ENCODE measurements at places on chromosomes 1 and 21.
A peak's percentile ranks its signal among the peaks of the same experiment; 100 is the strongest.

GRCh38 chr1:113493533-113493932, 103.2 kb downstream of the MAGI3 start:
- no peak for DNase-seq

GRCh38 chr21:33650230-33650629, 7.9 kb downstream of the ITSN1 start:
- no peak for DNase-seq

- no peak for DNase-seq
These were observed 856 bp upstream of the GREM2 start for GRCh38 chr1:240612811-240613210.

DNA sequence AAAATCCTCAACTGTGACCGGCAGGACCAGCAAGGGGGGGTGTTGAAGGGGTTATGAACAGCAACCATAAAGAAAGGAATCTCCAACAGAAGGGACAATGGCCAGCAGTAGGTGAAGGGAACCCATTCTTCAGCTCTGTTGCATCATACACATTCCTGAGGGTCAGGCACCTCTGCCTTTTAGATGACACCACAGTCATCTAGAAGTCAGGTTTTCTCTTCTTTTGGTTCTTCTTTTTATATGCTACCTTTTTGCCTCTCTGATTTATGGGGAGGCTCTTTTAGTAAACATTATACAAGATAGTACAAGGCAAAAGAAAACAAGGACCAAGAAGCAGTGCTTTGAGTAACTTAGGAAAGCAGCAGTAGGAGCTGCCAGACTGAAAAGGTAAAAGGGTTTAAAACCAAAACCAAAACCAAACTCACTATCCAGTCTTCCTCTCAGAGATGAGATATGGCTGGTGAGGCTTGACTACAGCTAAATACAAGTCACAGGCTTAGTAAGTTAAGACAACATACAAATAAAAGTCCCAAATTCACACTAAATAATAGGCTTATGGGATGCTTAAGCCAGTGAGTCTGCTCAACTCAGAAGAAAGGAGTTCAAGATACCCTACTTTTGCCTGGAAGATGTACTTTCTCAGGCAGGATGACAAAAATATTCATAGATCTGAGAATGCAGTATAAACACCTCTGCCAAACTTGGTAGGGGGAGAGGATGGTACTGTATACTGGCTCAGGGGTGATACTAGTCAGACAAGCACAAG, 4.1 kb downstream of the TEX38 start:
- no peak for DNase-seq

DNA sequence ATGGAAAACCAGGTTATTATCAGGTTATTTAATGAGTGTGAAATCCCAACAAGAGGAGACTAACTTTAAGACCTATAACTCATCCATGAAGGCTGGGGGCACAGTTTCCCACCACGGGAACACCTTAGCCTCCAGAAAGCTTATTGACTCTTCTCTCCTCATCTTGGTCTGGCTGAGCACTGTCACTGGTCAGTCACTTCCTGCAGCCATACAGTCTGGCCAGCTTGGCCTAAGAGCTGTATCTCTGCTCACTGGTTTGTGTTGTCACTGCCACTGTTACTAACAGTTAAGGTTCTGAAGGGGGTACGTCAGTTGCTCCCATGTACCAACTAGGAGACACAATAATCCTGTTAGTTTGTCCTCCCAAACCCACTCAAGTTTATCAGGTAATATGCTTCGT, 16.7 kb upstream of the DDAH1 start:
- no peak for DNase-seq

DNA sequence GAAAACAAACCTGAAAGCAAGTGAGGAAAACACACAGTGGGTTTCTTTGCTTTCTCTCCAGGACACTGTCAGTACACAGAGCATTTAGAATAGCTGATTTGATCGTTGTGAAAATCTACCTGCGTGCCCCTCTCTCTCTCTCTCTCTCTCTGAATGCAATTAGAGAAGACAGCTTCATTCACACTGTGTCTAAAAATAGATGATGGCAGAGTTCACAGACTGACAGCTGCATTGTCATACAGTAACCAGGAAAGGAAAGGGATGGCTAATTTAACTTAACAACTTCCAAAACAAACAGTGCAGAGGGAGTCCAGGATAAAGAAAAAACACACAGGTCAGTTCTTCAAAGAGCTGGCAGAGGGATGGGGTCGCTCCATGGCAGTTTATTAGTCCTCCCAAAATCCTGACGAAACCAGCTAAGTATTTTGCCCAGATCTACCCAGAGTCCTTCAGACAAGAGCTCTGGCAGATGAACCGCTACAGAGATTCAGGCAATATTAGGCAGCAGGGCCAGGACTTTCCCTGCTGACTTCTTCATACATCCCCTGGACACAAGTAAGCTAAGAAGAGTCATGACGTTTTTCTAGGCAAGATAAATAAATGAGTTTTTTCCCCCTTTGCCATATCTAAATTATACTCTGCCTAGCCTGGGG, 58.9 kb downstream of the WLS start:
- peak; percentile 73 for DNase-seq

DNA sequence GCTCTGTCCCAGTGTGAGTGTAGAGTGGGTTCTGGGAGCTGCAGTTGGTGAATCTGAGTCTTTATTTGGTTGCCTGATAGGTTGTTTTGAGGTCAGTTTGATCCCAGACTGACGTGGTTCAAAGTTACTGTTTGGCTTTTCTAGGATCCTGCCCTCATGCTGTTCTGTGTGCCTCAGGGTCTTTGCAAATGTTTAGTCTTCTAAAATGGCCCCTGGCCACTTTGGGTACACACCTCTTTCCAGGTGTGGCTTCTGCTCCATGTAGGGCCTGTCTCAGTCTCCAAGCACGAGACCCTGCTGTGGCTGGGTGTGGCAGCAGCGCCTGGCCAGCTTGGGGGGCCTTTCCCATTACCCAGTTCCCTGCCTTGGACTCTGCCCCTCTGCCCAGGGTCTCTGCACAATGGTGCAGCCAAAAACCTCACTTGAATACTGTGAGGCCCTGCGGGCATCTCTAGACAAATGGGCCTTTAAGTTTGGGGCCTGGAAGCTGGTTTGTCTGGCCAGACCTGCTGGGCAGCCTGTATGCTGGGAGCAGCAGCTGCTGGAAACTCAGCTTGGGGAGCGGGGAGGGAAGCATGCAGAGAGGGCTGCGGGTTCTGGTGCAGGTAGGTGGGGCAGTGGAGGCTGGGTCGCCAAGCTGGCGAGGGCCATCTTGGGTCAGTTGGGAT, 5.6 kb downstream of the PTPRF start:
- DNase-seq, result no peak
